ENCODE measurements at places on chromosomes 5 and 9.
A peak's percentile ranks its signal among the peaks of the same experiment; 100 is the strongest.

DNA sequence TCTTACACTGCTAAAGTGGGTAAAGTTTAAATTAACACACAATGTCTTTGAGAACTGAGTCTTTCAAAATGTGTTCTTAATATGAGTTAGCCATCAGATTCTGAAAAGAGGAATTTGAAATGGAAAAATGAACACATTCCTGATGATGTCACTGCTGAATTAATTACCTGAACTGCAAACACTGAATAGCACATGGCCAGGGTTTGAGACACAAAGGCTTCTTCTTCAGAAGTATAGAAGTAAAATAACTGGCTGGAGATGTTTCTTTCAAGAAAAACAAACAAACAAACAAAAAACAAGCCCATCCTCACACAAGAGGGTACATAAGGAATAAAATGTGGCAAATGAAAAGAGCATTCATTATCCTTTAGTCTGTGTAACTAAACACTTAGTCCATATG, 7.1 kb downstream of the GLIS3 start:
- ATAC-seq: no peak

- ATAC-seq: no peak
Observed at GRCh38 chr5:34553581-34553980, 102.5 kb upstream of the RAI14 start.

DNA sequence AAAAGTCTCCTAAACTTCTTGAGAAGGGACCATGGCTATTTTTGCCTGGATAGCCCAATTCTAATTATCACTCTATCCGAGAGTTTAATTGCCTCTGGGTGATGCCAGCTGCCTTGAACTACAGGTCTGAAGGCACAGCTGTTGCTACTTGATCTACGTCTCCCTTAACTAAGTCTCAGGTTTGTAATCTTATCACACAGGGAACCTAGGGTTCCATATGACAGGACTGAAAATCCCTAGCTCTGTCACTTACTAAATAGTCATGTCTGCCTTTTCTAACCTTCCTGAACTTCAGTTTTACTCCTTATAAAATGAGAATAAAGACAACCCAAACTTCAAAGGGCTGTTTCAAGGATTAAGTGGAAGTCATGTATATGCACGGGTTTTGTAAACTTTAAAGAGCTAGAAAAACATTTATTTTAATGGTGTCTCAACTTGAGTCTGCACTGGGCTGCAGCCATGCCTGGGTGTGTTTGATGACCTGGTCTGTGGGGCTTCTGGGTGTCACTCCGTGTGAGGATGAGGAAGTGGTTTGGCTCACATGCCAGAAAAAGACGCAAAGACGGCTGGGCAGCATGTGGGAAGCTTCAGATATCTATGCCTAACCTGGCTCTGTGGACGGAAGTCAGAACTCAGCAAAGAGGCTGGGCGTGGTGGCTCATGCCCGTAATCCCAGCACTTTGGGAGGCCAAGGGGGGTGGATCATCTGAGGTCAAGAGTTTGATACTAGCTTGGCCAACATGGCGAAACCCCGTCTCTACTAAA, 129.3 kb upstream of the SLC44A1 start:
- peak; percentile 77 for ATAC-seq

DNA sequence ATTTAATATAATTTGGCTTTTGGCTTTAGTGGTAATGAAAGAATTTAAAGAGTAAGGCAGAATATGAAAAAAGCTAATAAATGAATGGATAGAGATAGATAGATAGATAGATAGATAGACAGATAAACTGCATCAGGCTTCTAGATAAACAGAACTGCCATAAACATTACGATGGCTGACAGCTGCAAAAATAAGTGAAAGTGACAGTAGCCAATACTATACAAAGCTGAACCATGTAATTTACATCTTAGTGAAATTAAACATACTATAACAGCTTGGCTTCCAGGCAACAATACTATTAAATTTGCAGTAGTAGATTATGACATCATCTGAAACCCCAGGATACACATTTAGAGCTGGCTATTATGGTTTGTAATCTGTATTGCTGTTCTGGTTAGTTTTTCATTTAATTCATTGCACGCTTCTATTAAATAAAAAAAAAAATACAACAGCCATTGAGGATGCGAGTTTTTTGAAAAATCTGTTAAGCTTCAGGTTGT, 1354.8 kb downstream of the PTPRD start:
- no peak for ATAC-seq

- ATAC-seq: no peak
Observed at GRCh38 chr5:174937201-174938123, 213.1 kb downstream of the MSX2 start.

GRCh38 chr9:129138476-129139232, 27.4 kb downstream of the PTPA start:
- ATAC-seq: no peak

- ATAC-seq: no peak
Observed at GRCh38 chr5:68110264-68110663, 105.3 kb upstream of the PIK3R1 start.

GRCh38 chr5:131845828-131846227, 49.0 kb upstream of the FNIP1 start:
- ATAC-seq: no peak

- no peak for ATAC-seq
Observed at GRCh38 chr5:128093368-128093767, 9.8 kb downstream of the SLC12A2 start.

GRCh38 chr5:160133918-160134304, 14.7 kb upstream of the PWWP2A start:
- no peak for ATAC-seq

GRCh38 chr5:171149772-171150171, 159.3 kb upstream of the TLX3 start:
- no peak for ATAC-seq

DNA sequence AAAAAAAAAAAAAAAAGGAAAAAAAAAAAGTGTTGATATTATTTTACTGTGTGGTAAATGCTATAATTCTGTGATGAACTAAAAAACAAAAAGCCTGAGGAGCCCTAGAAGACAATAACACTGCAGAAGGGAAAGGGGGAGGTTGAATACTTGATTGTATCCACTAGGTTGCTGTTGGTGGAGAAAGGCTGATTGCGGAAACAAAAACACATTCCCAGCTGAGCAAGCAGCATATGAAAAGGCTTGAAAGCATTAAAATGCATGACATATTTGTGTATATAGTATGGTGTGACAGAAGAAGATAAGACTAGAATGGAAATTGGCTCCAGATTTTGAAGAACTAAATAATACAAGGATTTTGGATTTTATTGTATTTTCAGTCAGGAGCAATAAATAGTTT, 8.9 kb downstream of the RABGAP1 start:
- no peak for ATAC-seq

GRCh38 chr5:66713998-66714397, 117.8 kb downstream of the MAST4 start:
- ATAC-seq: peak; percentile 80

DNA sequence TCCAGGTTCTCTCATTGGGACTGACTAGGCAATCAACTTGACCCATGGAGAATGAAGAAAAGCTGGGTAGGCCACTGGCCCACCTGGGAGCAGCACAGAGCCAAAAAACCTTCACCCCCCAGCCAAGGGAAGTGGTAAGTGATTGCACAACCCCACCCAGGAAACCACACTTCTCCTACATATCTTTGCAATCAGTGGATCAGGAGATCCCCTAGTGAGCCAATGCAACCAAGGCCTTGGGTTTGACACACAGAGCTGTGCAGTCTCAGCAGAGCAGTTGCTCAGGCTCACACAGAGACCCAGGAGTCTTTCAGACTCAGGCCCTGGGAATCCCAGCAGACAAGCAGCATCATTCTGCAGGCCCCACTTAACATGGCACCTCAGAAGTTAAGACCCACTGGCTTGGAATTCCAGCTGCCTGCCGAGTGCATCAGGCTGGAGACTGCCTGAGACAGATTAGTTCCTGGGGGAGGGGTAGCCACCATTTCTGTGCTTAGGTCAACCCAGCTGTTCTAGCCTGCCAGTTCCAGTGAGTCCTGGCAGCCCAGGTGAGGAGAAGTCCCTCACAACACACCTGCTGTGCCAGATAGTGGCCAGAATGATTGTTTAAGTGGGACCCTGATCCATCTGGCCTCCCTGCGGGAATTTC, 136.4 kb downstream of the SAXO1 start:
- no peak for ATAC-seq

- no peak for ATAC-seq
Observed at GRCh38 chr5:34944460-34945047, 15.2 kb downstream of the DNAJC21 start.

GRCh38 chr5:133936651-133937015, 31.8 kb downstream of the C5orf15 start:
- no peak for ATAC-seq

- no peak for ATAC-seq
Observed at GRCh38 chr5:164233791-164234190, 728.4 kb downstream of the MAT2B start.

- ATAC-seq: no peak
Observed at GRCh38 chr9:13013991-13014883, 239.4 kb downstream of the LURAP1L start.

DNA sequence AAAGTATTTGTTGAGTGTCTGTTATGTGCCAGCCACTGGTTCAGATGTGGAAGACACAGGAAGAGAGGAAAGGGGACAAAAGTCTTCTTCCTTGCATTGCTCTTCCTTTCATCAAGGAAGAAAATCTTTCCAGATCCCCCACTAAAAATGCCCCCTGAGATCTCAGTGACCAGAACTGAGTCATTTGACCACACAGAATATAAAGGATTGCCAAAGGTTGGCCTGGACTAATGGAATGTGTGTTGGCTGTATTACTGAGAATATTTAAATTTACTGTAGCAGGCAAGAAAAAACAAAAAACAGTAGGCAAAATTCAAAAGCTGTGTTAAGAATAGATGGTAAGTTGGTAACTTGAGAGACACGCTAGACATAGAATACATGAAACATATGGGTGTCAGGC, 10.0 kb upstream of the SEPTIN8 start:
- no peak for ATAC-seq

DNA sequence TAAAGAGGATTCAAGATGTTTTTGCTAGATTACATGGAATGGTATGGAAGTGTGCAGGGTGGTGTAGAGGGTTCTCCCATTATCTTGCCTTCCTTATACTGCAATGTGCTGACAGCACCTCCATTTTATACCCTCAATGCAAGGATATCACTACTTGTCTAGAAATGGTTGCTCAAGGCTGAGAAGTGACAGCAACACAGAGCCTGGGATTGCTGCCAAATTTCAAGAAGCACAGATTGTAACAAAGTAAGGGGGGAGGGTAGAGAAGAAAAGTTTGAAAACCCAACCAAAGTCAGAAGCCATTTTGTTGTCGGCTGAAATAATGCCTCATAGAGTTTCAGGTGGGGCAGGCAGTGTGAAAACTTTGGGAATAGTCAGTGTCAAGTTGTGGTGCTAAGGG, 29.8 kb downstream of the PCDHAC2 start:
- ATAC-seq: no peak

DNA sequence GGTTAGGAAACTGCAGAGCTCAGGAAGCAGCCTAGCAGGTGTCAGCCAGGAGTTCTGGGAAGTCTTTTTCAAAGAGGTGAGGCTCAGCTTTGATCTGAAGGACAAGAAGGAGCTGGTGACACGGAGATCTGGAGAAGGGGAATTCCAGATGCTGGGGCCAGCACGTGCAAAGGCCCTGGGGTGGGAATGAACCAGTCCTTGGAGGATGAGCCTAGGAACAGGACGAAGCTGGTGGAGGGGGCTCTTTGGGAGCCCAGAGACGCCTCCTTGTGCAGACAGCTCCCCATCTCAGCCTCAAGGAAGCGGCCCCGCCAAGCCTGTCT, 15.2 kb upstream of the RNU6ATAC start:
- no peak for ATAC-seq
